ENCODE measurements at places on chromosomes 12 and 14. TPM values are rescaled to one million over a fixed set of nuclear protein-coding genes. Genes with fewer than 3 reads are reported as not detected.

The TNFAIP2 gene
- 408 TPM for total RNA-seq

The PPP4R4 gene
- 0.22 TPM for total RNA-seq

The REC8 gene
- total RNA-seq = 4.9 TPM

The RTL1 gene
- 0.30 TPM for total RNA-seq

The EFS gene
- total RNA-seq = not detected

The SLC25A21 gene
- 1.6 TPM for total RNA-seq

The KERA gene
- not detected for total RNA-seq

The NPFF gene
- total RNA-seq = not detected

The TTC8 gene
- total RNA-seq = 44.1 TPM

The COCH gene
- total RNA-seq = 20.4 TPM

The WNT1 gene
- not detected for total RNA-seq

The SIX1 gene
- total RNA-seq = 7.8 TPM

The PROX2 gene
- total RNA-seq = not detected

The BHLHE41 gene
- total RNA-seq = 0.57 TPM

The CLEC4A gene
- total RNA-seq = not detected

The GPR84 gene
- total RNA-seq = 0.09 TPM

The TAS2R13 gene
- not detected for total RNA-seq

The GCN1 gene
- total RNA-seq = 55.5 TPM

The POC1B gene
- 12.0 TPM for total RNA-seq

The NCKAP5L gene
- 9.0 TPM for total RNA-seq

The CCDC175 gene
- total RNA-seq = not detected

The FOXG1 gene
- total RNA-seq = 0.09 TPM

The RNASE2 gene
- total RNA-seq = not detected

The DACT1 gene
- 0.81 TPM for total RNA-seq

The KRT72 gene
- total RNA-seq = not detected

The SOAT2 gene
- 0.24 TPM for total RNA-seq

The CD4 gene
- not detected for total RNA-seq

The FGF23 gene
- not detected for total RNA-seq

The OR4K2 gene
- not detected for total RNA-seq

The POTEG gene
- not detected for total RNA-seq

The RAPGEF3 gene
- 0.57 TPM for total RNA-seq

The RND1 gene
- 18.7 TPM for total RNA-seq

The MDGA2 gene
- not detected for total RNA-seq

The RIMBP2 gene
- total RNA-seq = 0.01 TPM

The CPNE6 gene
- not detected for total RNA-seq

The CCDC38 gene
- 0.06 TPM for total RNA-seq

The GLI1 gene
- 9.9 TPM for total RNA-seq

The SPTB gene
- total RNA-seq = 0.86 TPM

The FOXM1 gene
- 97.0 TPM for total RNA-seq

The ZBTB42 gene
- total RNA-seq = 3.5 TPM
